ENCODE measurements at places on chromosomes 16 and 17.

DNA sequence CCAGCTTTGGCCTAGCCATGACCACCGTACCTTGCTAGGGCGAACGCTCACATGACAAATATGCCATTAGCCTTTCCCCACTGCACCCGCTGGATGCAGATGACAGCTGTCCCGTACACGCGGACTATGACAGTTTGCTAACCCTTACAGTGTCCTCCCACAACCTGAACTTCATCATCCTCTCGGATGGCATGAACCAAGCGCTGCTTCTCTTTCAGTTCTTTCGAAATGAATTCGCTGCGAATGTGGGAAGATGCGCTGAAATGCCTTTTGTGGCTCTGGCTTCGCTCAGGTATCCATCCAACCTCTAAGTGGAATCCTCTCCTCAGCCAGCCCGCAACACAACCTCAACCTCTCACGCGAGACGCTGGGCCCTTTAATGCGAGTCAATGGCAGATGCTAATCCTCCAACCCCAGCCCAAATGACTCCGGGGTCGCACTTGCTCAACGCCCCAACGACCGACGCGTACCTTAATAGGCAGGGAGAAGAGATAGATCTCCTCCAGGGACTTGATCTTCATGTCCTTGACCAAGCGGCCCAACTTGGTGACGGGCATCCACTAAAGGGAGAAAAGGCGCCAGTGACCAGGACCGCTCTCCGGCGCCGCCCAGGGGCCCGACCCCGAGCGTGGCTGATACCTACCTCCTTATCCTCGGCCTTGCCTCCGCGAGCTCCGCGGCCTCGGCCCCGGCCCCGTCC lies 670 bp downstream of the RPS2 start:
- DNase-seq, result no peak

GRCh38 chr17:45336390-45337182 lies 19.8 kb upstream of the MAP3K14 start:
- no peak for DNase-seq

DNA sequence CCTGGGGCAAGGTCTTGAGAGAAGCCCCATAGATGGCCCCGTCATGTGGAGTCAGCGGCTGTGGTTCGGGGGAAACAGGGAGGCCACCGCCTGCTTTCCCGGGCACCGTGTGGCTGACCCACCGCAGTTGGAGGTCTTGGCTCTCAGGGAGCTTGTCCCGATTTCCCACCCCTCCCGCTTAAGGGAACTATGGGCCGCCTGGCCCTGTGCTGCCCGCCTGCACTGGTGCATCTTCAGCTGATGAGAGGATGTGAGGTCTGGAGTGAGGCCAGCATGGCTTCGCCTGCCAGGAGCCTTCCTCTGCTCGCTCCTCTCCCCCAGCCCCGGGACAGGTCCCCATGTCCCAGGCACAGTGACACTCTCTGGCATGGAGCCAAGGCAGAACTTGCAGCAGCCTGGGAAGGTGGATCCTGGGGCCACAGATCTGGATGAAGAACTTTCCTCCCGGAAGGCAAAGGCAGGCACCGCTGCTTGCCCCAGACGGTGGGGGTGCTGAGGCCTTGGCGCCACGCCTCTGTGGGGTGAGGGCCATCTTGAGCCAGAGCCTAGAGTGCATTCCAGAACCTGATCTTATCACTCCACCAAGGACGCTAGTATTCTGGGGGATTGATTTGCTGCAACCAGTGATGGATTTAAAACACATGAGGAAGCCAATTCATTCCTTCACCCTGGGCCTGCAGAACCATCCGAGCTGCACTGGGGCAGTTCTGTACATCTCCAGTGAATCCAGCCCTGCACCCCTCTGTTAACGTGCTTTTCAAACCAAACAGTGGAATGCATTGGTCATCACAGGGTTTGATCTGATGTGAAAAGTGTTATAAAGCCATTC lies 178.6 kb upstream of the TNRC6C start:
- peak; percentile 51 for DNase-seq

GRCh38 chr17:43025290-43025657 lies 243 bp downstream of the RND2 start:
- no peak for DNase-seq

DNA sequence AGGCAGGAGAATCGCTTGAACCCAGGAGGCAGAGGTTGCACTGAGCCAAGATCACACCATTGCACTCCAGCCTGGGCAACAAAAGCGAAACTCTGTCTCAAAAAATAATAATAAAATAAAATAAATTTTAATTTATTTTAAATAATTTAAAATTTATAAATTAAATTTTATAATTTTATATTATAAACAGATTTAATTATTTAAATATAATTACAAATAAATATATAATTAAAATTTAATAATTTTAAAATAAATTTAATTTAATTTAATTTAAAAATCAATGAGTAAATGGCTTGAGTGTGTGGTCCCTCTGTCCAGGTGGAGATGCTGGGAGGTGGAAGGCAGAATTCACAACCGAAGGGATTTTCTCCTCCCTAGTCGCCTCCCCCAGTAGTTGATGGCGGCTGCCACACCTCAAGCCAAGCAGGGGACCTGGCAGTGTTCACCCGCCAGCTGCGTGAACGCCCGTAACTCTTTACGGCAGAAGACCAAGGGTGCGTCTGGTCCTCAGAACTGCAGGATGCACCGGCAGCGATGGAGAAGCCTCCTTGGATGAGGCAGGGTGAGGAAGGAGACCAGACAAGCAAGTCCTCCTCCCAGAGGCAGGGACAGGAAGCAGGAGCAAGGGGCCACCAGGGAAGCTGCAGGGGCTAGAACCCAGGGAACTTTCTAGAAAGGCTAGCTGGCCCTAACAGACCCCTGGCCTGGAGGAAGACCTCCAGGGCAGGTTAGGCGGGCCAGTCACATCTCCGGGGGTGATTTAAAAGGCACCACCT lies 22.9 kb upstream of the KRT17 start:
- no peak for DNase-seq

DNA sequence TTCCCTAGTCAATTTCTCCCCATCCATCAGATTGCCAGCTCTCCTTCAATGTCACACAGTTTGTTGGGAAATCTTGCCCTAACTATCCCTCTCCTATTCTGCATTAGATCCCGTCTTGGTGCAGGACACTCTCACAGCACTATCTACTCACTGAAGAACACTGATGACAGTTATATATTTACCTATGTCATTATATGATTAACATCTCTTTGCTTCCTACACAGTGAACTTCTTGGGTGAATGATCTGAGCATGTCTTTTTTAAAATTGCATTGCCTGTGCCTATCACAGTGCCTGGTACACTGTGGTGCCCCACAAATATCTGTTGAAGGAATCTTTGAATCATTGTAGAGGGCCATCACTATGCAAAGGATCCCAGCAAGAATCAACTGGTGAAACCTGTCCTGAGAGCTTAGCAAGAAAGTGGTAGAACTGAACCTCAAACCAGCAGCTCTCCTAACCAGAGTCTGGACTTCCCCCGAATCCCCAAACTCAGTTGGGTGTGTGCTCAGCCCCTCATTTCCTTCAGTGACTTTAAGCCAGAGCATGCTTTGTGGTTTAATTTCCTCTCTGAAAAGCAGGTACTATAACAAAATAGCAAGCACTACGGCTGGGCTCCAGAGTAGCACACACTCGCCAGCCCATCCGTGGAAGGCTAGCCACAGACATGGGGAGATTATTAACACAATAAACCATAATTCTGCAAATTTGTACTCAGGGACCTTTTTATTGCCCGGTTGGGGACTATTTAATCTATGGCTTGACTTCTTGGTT lies 680.7 kb upstream of the SALL1 start:
- no peak for DNase-seq

Measured in hepatic stellate cell (primary cell).